ENCODE measurements at places on chromosomes 13 and 19.

DNA sequence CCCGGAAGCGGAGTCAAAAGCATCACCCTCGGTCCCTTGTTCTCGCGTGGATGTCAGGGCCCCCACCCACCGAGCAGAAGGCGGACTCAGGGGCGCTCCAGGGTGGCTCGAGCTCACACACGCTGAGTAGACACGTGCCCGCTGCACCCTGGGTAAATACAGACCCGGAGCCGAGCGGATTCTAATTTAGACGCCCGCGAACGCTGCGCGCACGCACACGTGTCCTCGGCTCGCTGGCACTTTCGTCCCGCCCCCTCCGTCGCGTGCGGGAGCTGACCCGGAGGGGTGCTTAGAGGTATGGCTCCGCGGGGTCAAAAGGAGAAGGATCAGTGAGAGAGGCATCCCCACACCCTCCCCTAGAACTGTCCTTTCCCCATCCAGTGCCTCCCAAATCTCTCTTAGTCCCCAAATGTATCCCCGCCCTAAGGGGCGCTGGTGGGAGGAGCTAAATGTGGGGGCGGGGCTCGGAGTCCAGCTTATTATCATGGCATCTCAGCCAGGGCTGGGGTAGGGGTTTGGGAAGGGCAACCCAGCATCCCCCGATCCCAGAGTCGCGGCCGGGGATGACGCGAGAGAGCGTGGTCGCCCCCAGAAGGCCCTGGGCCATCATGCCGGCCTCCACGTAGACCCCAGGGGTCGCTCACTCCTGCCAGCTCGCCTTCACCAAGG is 451 bp upstream of the ICAM5 start:
- peak; percentile 45 for DNase-seq

GRCh38 chr13:95540888-95541287 is 11.6 kb upstream of the CLDN10 start:
- DNase-seq = no peak

- no peak for DNase-seq
Measured at GRCh38 chr19:38148337-38148736, 75.7 kb downstream of the DPF1 start.

- no peak for DNase-seq
Measured at GRCh38 chr19:20607943-20608342, 42.4 kb upstream of the ZNF737 start.

- DNase-seq = no peak
Measured at GRCh38 chr19:821231-821824, 427 bp downstream of the PLPPR3 start.

- no peak for DNase-seq
Measured at GRCh38 chr13:46340011-46340410, 47.0 kb downstream of the RUBCNL start.

- no peak for DNase-seq
Measured at GRCh38 chr19:29724746-29725145, 9.7 kb upstream of the C19orf12 start.

GRCh38 chr13:111401755-111402154 is 81.3 kb downstream of the TEX29 start:
- DNase-seq = no peak

GRCh38 chr13:112683581-112683980 is 6.3 kb upstream of the ATP11A start:
- no peak for DNase-seq

GRCh38 chr13:35332134-35332533 is 144.4 kb downstream of the MAB21L1 start:
- no peak for DNase-seq

- peak; percentile 58 for DNase-seq
Measured at GRCh38 chr13:23618341-23618740, 48.1 kb downstream of the TNFRSF19 start.

GRCh38 chr13:22121146-22121739 is 450.4 kb downstream of the FGF9 start:
- no peak for DNase-seq

GRCh38 chr19:53538378-53539109 is 599 bp downstream of the ZNF331 start:
- DNase-seq = peak; percentile 8

GRCh38 chr19:5695649-5696195 is 5.6 kb downstream of the RPL36 start:
- DNase-seq = no peak

GRCh38 chr13:44093607-44094564 is 214.2 kb downstream of the LACC1 start:
- DNase-seq = no peak

DNA sequence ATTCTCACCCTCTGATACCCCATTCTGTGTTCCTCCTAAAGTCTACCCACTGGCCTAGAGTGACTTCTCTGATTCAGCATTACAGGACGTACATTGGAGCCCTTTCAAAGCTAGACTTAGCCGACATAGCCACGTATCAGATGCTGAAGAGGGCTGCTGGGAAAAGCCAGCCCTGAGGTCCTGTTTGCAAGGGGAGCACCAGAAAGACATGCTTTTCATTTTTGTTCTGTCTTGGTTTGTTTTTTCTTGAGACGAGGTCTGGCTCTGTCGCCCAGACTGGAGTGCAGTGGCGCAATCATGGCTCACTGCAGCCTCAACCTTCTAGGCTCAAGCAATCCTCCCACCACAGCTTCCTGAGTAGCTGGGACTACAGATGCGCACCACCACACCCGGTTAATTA is 6.3 kb upstream of the ZSWIM4 start:
- DNase-seq = no peak

DNA sequence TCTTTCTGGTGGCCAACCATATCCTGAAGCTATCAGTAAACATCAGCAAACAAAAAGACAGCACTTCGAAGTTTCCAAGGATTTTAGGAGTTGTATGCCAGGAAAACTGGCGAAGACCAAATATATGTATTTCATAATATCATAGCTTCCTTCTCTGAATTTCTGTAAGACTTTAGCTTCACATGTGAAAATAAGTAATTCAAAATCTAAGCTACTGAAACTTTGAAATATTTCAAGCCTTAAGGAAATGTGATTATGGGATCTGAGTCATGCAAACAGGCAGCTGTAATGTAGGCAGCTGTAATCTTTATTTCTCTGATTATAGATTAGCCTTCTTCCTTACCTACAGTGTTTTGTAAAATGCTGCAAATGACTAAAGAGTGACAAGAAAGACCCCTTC is 70.7 kb upstream of the ANKRD10 start:
- no peak for DNase-seq

- DNase-seq = no peak
Measured at GRCh38 chr19:30855442-30855841, 483.3 kb downstream of the ZNF536 start.

GRCh38 chr13:76885203-76886004 is 801 bp downstream of the KCTD12 start:
- DNase-seq = peak; percentile 51

DNA sequence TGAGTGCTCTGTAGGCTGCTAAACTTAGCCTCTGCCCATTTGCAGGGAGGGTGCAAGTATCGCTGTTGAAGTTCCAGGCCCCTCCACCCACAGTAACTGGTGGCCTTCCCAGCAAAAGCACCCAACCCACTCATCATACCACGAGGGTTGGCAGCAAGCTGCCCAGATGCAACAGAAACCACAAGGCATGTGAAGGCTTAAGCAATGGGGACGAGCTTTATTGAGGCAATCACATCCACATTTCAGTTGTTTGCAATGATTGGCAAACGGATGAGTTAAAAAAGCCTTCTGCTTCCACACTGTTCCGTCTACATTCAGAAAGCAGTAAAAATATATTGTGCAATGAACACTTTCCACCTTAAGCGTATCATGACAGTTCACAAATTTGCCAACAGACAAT is 10.3 kb downstream of the GJB6 start:
- no peak for DNase-seq

DNA sequence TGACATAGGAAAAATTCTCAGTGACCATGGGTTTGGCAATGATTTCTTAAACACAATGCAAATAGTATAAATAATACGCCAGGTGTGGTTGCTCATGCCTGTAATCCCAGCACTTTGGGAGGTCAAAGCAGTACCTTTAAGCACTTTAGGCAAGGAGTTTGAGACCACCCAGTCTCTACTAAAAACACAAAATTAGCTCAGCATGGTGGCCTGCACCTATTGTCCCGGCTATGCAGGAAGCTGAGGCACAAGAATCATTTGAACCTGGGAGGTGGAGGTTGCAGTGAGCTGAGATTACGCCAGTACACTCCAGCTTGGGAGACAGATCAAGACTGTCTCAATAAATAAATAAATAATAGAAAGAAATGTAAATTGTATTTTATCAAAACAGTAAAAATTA is 356.5 kb upstream of the SLITRK6 start:
- no peak for DNase-seq

DNA sequence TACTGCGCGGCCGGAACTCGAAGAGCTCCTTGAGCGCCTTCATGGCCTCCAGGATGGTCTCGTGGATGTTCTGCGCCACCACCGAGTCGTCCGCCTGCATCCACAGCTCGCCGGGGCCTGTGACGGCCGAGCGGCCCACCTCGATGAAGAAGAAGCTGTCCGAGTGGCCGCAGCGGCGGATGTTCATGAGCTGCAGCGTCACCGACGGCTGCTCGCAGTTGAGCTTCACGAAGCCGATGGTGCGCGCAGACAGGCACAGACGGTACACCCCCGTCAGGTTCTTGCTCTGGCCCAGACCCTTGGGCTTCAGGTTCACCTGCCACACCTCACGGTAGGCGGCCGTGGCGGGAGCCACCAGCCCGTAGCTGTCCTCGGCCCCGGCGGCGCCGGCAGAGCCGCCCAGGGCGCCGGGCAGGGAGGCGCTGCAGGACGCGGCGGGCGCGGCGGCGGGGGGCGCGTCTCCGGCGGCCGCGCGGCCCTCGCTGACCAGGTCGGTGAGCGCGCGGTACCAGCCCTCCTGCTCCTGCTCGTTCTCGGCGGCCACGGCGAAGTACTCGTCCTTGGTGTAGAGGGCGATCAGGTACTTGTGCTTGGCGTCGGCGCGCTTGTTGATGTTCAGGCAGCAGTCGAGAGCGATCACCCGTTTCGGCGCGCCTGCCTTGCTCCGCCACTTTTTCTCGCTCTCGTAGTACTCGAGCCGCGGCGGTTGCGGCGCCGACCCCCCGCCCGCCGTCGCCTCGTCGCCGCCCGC is 1.1 kb downstream of the IRS2 start:
- peak; percentile 33 for DNase-seq

DNA sequence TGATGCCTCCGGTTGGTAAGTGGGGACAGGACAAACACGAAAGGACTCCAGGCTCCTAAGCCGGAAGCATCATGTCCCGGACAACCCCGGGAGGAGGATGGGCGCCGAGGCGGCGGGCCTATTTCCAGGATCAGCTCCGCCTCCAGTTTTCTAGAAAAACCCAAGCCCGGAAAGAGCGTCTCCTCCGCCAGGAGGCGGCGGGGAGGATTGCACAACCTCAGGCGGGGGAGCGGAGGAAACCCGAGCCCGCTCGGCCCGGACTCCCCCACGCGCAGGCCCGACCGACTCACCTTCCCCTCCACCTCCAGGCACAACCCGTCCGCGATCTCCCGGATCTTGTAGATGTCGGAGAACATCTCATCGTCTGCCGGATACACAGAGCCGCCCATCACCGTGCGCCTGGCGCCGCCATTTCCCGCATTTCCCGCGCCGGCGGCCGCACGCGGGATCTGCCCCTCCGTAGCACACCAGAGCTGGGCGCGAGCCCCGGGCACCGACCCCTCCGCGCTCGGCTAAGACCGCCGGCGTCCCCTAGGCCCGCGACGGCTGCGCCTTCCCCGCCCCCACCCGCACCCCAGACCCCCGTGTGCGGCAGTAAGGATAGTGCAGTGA is 455 bp downstream of the TPT1 start:
- DNase-seq = peak; percentile 80

DNA sequence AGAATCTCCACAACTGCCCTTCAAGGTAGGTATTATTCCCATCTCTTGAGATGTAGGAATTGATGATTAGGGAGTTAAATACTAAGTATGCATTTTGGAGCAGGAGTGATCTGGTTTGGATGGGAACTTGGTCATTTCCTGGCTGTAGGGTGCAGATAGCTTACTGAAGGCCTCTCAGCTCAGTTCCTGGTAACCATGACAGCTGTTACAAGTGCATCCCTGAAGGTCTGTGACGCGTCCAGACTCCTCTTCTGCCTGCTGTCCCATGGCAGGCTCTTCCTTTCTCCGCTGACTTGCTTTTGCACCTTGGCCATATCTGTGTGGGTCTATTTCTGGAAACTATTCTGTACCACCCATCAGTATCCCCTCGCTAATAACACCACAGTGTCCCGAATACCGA is 387.8 kb downstream of the ZNF536 start:
- no peak for DNase-seq

DNA sequence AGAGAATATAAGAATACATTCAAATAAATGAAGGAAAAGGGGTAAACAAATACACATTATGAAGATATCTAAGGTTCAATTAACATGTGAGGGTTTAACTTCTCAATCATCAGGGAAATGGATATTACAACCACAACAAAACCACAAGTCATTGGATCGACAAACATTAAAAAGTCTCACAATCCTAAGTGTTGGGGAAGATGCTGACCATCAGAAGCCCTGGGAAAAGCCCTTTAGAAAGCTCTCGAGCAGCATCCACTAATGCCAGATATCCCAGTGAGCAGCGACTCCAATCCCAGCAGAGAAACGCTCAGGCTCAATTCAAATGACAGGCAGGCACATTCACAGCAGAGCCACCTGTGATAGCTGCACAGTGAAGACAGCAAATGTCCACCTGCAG is 3.1 kb downstream of the TPRX1 start:
- DNase-seq = no peak

DNA sequence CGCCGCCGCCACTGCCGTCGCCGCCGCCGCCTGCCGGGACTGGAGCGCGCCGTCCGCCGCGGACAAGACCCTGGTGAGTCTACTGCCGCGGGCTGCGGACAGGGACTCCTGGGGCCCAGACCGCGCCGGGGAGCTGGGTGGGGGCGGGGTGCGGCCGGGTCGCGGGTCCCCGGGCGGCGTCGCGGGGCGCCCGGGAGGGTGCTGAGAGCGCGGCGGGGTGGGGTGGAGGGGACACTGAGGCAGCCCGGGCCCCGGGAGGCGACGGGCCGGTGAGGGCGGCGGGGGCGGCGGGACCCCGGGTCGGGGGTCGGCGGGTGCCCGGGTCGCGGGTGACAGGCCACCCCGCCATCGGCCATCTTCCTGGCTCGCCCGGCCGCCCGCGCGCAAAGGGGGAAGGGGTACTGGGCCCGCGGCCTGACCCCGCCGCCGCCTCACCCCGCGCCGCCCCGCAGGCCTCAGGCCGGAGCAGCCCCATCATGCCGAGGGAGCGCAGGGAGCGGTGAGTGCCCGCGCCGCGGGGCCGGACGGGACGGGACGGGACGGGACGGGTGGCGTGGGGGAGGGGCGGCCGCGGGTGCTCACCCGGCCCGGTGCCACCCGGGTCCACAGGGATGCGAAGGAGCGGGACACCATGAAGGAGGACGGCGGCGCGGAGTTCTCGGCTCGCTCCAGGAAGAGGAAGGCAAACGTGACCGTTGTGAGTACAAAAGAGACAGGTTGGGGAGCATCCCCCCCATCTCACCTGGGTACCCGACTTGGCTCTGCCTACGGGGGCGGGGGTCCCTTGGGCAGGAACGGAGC is 489 bp downstream of the CCNE1 start:
- DNase-seq = no peak

DNA sequence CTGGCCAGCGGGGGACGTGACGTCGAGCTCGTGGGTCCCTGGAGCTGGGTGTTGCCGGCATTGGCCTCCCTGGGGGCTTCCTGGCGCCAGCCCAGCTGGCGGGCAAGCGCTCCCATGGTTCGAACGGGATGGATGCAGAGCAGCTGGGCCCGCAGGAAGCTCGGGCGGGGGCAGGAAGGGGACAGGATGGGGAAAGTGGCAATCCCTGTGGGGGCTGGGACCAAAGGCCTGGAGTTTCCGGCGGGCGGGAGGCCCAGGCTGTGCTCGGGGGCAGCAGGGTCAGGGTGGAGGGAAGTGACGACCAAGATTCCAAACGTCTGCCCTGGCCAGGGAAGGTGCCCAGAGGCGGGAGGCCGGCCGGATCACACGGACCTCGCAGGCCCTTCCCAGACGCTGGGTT is 19.3 kb downstream of the PALM start:
- DNase-seq = no peak

Measured in PC-3 (cell line).